NCI-H2227 treated with DMSO at 0.1 percent for 48 hours (cell line): ENCODE measurements at places on chromosomes 4 and X.
A peak's percentile ranks its signal among the peaks of the same experiment; 100 is the strongest.

- DNase-seq: peak; percentile 63
These were observed 407.9 kb downstream of the PCDH18 start for GRCh38 chr4:137124278-137124932.

- DNase-seq: no peak
These were observed 239.6 kb downstream of the PARM1 start for GRCh38 chr4:75172551-75172950.

GRCh38 chr4:74501579-74501978, 56.6 kb downstream of the AREG start:
- DNase-seq: no peak

GRCh38 chr4:119124352-119124751, 11.3 kb upstream of the MYOZ2 start:
- no peak for DNase-seq

GRCh38 chrX:131045726-131046125, 12.4 kb upstream of the ARHGAP36 start:
- no peak for DNase-seq

DNA sequence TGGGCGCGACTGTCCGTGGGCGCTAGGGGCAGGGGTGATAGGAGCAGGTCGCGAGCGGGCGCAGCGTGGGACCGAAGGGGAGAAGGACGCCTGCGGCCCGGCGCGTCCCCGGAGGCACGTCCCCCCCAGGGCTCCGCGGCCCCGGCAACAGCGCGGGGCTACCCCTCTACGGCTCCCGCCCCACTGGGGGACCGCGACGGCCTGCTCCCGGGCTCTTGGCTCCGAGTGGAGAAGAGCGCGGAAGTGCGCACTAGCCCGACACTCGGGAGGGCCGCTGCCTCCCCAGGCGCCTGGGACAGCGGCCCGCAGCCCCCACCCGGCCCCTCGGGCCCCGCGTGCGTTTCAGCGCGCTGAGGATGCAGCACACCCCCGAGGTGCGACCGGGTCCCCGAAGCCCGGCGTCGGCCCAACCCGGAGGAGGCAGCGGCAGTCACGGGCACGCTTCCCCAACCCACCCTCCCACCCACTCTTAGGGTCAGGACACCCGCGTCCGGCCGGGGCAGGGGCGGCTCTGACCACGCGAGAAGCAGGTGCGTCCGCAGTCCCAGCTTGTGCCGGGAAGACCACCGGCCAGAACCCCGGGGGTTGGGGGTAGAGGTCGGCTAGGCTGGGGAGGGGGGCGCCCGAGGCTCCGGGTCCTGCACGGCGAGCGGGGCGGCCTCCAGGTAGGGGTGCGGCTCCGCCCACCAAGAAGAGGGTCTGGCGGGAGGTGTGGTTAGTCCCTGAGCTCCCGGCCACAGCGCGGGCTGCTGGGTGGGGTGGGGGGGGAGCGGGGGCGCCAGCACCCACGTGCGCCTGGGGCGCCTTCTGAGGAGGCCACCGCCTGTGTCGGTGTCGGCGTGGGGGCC, 18.5 kb upstream of the NAT8L start:
- DNase-seq: no peak

GRCh38 chrX:70013466-70014381, 36.0 kb downstream of the AWAT2 start:
- DNase-seq: no peak

GRCh38 chr4:14157262-14157661, 529.7 kb upstream of the BOD1L1 start:
- DNase-seq: no peak

DNA sequence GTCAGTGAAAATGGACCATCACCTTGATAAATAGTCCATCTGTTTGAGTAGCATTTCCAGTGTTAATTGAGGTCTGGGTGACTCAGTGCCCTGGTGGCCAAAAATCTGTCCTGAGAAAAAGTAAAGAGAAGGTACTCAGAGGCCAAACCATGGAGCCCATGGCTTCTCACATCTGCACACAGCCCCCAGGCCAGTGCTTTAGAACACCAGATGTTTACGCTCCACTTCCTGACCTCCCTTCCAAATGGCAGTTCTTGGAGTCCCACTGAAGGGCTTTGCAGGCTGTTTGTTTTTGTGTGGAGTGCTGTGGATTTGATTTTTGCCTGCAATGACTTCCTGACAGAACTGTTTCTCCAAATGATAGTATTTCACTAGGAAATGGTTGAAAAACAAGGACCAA, 60.2 kb upstream of the GPC4 start:
- no peak for DNase-seq

GRCh38 chr4:15651676-15652075, 3.5 kb downstream of the FBXL5 start:
- DNase-seq: no peak

DNA sequence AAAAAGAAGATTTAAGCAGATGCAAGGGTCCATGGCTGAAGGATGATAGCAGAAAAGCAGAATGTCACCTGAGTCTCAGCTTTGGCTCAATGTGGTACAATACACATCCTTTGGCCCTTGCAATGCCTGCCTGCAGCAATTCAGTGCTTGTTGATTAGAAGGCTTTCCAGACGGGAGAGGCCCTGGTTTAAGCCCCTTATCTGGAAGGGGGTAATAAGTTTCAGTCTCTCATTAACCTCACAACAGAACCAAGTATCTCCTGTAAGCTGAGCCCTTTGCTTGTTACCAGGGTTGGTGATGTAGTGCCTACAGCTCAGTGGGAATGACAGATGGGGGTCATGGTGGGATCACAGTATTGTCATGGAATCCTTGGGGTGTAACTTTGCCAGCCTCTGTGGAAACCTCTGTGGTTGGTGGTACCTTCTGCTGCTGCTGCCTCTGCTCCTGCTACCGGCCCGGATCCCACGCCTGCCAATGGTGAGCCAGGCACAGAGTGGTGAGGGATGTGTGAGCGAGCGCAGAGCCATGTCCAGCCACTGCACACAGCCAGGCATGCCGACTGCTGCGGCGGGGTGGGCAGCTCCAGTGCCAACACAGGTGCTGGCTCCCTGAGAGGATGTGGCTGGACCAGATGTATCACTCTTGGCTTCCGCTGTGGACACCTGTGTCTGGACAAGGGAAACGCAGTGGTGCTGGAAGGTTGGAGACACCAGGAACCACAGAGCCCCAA, 81.2 kb downstream of the ADRA2C start:
- no peak for DNase-seq

DNA sequence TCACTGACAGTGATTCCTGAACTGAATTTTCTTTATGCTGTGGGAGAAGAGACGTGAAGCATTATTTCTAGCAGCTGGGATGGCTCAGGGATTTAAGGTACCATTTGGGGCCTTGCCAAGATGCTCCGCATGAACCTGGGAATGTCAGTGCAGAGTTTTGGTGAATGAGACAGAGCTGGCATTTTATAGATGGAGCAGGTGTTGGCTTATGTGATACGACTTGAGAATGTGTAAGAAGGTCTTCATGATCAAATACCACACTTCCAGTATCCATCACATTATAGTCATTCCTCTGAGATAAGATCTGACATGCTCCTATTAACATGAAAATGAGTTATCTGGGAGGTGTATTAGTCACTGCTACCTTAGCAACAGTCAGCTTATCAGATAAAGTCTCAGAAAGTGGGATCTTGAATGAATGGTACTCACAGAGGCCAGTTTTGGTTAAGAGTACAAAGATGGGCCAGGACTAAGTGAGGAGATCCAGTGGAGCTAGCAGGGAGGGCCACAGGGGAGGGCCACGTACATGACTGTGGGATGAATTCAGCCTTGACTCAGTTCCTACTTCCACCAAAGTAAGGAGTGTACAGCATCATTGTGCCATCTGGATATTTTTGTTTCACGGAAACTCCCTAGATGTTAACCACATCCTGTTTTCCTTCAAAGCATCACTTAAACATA, 116.7 kb downstream of the SPCS3 start:
- DNase-seq: no peak

GRCh38 chr4:43758836-43759235, 689.8 kb downstream of the KCTD8 start:
- DNase-seq: no peak

DNA sequence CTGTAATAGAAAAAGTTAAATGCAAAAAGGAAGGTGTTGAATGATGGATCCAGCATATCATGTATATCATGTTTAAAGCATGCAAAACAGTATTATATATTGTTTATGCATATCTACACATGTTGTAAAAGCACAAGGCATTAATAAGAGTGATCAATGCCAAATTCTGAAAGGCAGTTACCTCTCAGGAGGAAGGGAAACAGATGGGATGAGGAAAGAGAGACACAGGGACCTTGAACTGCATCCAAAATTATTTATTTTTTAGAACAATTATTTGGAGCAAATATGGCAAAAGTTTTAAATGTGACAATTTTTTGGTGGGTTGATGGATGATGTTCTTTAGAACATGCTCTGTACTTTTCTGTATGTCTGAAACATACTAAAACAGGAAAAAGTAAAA, 193.4 kb downstream of the CLCN4 start:
- no peak for DNase-seq

- no peak for DNase-seq
These were observed 102.3 kb upstream of the PCDH7 start for GRCh38 chr4:30617836-30618235.

DNA sequence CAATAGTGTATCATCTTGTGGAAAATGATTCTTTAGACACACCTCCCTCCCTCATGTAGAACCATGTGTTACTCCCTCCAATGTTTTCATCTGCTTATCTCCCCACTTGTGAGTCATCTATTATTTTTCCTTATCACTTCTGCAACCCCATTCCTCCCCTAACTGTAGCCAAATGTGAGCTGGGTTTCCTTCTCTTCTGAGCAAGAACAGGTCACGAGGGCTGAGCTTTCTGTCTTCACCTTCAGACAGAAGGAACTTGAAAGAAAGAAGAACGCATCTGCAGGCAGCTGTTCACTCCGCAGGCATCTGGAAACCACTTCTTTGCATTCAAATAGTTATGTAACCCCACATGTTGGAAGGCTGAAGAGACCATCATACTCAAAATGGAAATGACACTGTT, 1.8 kb downstream of the PPP1R2C start:
- DNase-seq: no peak

- DNase-seq: no peak
These were observed 1.6 kb upstream of the PDGFRA start for GRCh38 chr4:54227256-54228055.

GRCh38 chr4:8534129-8534528, 46.1 kb upstream of the GPR78 start:
- no peak for DNase-seq

DNA sequence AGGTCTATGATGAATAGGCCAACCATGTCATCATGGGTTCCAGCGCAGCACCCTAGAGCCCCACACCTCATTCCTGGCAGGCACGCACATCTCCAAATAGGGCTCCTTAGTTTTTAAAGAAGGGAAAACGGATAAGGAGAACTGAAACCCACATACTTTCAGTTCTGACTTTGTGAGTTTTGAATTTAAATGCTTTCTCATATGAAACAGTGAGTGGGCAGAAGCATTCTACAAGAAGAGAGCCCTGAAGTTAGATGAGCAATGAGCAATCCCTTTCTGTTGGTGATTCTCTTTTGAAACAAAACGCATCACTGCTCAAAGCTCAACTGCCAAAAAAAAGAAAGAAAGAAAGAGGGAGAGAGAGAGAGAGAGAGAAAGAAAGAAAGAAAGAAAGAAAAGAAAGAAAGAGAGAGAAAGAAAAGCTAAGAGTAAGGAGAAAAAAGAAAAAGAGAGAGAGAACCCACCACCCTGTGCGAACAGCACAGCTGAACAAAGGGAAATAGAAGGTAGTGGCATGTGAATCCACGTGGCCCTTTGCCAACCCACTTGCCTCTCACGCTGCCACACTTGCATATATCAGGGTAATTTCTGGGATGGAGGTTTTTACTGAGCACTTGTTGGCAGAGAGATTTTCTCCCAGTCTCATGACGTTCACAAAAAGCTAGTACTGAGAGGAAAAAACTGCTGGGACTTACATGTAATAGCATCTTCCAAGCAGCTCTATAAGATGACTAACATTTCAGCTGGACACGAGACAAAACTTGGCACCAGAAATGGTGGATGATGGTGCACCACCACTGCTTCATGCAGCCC, 31.0 kb downstream of the TMSB4X start:
- DNase-seq: no peak

DNA sequence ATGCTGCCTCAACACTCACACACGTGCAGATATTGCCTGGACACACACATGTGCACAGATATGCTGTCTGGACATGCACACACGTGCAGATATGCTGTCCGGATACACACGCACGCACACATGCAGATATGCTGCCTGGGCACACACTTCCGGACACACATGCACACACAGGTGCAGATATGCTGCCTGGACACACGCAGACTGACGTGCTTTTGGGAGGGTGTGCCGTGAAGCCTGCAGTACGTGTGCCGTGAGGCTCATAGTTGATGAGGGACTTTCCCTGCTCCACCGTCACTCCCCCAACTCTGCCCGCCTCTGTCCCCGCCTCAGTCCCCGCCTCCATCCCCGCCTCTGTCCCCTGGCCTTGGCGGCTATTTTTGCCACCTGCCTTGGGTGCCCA, 14.7 kb downstream of the FGFRL1 start:
- DNase-seq: no peak

- no peak for DNase-seq
These were observed 41.5 kb downstream of the SMARCA5 start for GRCh38 chr4:143554728-143555597.

- no peak for DNase-seq
These were observed 21.9 kb downstream of the REELD1 start for GRCh38 chr4:146236216-146236615.

GRCh38 chrX:125762954-125763353, 403.1 kb downstream of the DCAF12L2 start:
- no peak for DNase-seq

- no peak for DNase-seq
These were observed 24.5 kb upstream of the UGT2B11 start for GRCh38 chr4:69239092-69239491.

DNA sequence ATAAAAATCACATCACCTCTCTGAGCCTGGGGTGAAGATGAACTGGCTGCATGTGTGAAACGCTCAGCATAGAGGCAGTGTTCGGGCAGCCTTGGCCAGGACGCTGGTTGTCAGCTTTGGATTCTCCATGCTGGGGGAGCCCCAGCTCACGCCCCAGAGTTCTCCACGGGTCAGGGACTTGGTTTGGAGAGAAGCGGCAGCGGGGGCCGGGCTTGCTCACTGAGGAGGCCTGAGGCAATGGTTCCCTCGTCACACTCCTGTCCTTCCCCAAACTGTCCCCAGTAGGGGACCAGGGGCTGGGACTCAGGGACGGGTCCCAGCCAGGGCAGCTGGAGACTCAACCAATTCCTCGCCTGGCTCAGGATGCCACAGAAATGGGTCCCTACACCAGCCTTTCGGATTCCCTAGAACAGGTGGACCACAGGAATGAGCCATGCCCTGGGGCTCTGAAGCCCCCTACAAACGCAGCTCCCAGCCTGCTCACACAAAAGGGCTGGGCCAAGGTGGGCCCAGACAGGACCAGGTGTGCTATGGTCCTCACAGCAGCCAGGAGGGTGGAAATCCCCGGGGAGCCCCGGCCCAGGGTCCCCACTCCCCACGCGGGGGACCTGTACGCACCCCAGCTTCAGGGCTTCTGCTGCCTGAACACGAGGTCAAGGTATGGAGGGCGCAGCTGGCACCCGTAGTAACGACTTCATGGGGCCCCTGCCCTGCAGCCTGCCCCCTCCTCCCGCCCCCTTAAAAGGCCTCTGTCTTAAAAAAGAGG, 1.4 kb downstream of the MXD4 start:
- no peak for DNase-seq
